MM.1S (cell line): ENCODE measurements at places on chromosomes 11 and 22.

- no peak overlapping the region for H3K4me3 ChIP-seq
- DNase-seq = no peak
- no peaks in the 10 kb centered on the region for H3K36me3 ChIP-seq
- H3K27me3 ChIP-seq = no peaks in the 10 kb centered on the region
These were observed 84.1 kb downstream of the TNRC6B start for GRCh38 chr22:40261783-40262182.

DNA sequence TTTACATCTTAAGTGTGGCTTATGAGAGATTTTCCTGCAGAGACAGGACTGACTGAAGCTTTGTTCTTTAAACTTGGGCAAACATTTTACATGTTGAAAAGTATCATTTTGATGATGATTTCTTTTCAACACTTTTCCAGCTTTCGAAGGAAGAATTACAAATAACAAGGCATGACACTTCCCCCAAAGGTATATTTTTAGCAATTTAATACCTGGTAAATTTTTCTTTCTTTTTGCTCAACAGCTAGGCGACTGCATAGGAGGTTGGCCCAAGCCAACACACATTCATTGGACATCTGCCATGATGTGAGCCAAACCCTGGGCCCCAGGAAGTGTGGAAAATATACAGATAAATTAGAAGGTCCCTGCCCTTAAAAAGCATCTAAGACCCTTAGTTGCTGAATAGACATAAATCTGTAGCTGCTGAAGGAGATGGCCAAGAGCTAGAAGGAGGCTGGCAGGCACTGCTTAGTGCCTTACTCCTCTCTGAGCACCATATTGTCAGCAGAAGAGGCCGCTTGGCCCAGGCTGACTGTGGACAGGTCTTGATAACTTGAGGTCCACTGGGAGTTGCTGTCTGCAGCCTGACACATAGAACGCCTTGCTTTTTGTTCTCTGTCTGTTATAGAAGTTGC, 53.3 kb upstream of the CD44 start:
- H3K4me1 ChIP-seq = peaks cover 58% of the 10 kb centered on the region
- H3K4me3 ChIP-seq = no peak overlapping the region
- no peaks in the 10 kb centered on the region for H3K27me3 ChIP-seq

DNA sequence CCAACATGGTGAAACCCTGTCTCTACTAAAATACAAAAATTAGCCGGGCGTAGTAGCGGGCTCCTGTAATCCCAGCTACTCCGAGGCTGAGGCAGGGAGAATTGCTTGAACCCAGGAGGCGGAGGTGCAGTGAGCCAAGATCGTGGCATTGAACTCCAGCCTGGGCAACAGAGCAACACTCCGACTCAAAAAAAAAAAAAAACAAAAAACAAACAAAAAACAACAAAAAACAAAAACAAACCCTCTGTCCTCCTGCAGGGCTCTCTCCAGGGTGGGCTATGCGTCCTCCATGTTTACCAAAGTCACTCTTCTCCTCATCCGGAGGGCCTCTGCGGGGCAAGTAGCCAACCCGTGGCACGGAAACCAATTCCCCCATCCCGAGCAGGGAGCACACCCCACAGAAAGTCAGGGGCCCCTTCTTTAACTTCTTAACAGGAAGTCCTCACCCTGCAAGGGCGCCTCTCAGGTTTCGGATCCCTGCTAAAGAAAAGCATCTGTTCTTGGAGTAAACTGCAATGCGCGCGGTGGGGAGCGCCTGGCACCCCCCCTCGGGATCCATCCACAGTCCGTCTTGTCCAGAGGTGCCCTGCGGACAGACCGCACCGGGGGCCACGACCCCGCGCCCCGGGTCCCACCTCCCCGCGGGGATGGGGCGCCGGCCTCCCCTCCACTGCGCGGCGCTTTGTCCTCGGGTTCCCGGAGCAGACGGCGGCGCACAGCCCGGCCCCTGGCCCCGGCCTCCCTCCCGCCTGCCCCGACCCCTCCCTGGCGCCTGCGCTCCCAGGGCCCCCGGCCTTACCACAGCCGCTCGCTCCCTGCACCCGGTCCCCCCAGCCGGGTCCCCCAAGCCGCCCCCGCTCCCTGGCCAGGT, 712 bp downstream of the CERK start:
- peak; percentile 73 for DNase-seq
- H3K4me3 ChIP-seq = peak overlapping the region; percentile 77
- no peaks in the 10 kb centered on the region for H3K27me3 ChIP-seq
- H3K27ac ChIP-seq = peak overlapping the region; percentile 72; the same call in 1 of the 2 replicates
- H3K36me3 ChIP-seq = no peaks in the 10 kb centered on the region

- DNase-seq = no peak
- no peaks in the 10 kb centered on the region for H3K36me3 ChIP-seq
- H3K4me3 ChIP-seq = no peak overlapping the region
- H3K27me3 ChIP-seq = no peaks in the 10 kb centered on the region
- H3K4me1 ChIP-seq = no peaks in the 10 kb centered on the region
These were observed 14.7 kb downstream of the ABTB2 start for GRCh38 chr11:34343153-34343552.
